ENCODE measurements at places on chromosomes 5 and 9.

DNA sequence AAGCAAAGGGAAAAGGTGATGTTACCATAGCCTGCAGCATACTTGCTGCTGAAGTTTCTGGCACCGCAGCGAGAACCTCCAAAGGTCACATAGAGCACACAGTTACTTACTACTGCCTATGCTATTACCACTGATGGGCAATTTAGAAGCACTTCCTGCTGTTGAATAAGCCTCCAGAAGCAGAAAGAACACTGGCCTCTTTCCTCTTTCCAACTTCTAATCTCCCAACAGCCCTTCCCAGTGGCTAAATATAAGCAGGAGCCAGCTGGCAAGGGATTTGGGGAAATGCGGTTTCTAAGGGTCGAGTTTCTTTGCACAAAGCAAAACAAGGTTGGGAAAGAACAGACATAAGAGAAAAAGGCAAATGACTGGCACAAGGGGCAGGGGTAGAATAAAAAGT is 669.2 kb upstream of the ACO1 start:
- no peak for DNase-seq

DNA sequence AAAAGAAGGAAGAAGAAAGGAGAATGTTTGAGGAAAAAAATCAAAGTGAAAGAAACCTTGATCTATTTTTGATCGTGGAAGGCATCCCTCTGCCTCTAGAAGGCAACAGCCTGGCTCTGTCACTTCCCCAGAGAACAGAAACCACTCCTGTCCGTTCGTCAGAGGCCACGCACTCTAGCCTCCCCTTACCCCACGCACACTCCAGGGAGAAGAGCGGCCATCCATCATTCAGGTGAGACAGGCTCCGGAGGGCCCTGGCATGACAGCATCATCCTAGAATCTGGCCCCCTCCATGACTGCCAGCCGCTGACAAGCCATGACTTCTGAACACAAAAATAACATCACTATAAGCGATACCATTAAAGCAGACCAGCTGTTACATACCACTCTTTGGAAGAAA is 135.8 kb downstream of the ROR2 start:
- no peak for DNase-seq

- DNase-seq, result no peak
These were observed 49.5 kb upstream of the TGFBR1 start for GRCh38 chr9:99055384-99055783.

GRCh38 chr5:119402081-119402480 is 46.3 kb downstream of the TNFAIP8 start:
- no peak for DNase-seq

GRCh38 chr5:77083088-77083487 is 4.0 kb downstream of the ZBED3 start:
- no peak for DNase-seq

GRCh38 chr5:38639377-38640358 is 83.2 kb upstream of the LIFR start:
- DNase-seq, result no peak

- no peak for DNase-seq
These were observed 52.3 kb downstream of the CAST start for GRCh38 chr5:96714450-96714849.

DNA sequence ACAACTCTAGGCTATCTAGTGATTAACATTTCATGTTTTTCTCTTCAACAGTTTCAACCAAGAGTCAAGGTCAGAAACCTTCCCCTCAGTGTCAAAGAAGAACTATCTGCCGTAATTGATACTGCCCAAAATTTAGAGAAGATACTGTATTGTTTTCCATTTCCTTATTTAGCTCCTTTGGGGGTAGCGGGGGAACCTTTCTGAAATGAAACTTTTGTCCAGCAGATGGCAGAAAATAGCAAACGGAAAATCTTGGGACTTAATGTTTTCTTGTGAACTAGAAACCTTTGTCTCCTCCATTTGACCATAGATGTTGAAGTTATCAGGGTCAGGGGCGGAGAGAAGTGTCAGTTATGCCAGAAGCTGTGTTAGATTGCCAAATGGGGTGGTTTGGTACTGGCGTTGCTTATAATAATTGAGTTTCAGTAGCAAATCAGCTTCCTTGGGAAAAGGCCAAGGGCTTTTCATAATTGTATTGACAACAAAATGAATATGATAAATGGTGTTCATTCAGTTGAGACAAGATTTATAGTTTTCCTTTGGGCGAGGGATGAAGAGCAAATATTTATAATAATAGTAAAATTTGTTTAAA is 101.7 kb upstream of the TLX3 start:
- DNase-seq, result peak; percentile 18

DNA sequence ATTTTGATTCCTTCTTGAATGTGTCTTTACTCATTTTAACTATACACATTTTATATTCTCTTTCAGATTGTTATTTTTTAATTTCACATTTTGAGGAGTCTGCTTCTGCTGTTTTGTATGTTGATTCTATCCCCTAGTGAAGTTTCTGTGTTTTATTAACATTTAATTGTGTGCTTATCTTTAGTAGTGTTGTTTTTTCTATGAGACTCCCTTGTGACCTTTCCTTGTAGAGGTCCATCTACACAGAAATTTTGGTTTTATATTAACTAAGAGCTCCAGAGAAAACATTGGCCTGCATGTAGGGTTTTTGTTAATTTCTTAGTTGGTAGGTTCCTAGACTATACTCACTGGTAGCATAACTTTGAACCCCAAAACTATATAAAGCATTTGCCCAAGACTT is 35.4 kb upstream of the IL13 start:
- no peak for DNase-seq

GRCh38 chr5:1416856-1417469 is 28.3 kb downstream of the SLC6A3 start:
- no peak for DNase-seq

GRCh38 chr5:34574936-34575467 is 81.1 kb upstream of the RAI14 start:
- no peak for DNase-seq

DNA sequence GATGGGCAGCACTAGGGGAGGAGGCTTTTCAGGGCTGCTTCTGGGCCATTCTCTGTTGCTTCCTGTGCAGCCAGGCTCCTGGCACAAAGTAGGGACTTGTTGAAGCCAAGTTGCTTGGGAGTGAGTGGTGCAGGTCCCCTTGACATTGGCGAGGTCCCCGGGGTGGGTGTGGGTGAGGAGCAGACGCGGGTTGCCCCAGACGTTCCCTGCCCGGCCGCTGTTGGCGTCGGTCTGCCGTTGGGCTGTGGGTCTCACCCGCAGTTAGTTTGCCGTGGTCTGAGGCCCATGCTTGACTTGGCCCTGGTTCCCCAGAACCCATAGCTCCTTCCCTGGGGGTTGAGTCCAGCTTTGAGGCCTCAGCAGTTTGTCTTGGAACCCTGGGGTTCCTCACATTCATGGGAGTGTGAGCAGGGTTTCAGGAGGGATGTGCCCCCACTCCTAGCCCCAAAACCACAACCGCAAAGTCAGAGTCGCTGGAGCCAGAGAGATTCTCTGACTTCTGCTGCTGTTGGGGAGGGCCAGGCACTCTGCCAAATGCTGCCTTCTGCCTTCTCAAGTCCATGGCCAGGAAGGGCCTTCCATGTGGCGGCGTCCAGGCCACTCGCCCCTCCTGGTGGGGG is 77.5 kb downstream of the RXRA start:
- DNase-seq, result peak; percentile 58

- no peak for DNase-seq
These were observed 6.2 kb downstream of the NOL6 start for GRCh38 chr9:33467526-33467925.

GRCh38 chr5:177183766-177184360 is 50.3 kb downstream of the NSD1 start:
- no peak for DNase-seq

- no peak for DNase-seq
These were observed 58.4 kb upstream of the DAB2IP start for GRCh38 chr9:121593066-121593465.

DNA sequence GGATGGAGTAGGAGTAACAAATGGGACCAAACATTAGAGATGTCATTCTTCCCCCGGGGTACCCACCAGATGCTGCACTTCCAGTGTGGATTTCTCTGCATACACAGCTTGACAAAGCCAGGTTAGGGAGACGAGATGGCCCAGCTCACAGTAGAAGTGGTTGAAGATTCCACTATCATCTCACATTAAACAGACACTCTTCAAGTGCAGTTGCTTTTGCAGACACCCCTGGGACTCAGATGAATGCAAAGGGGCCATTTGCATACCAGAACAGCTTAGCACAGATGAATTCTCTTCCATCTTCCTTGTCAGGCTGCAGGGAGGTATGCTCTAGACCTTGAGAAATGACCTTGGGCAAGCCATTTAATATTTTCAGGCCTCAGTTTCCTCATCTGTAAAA is 12.6 kb upstream of the C5orf58 start:
- no peak for DNase-seq

DNA sequence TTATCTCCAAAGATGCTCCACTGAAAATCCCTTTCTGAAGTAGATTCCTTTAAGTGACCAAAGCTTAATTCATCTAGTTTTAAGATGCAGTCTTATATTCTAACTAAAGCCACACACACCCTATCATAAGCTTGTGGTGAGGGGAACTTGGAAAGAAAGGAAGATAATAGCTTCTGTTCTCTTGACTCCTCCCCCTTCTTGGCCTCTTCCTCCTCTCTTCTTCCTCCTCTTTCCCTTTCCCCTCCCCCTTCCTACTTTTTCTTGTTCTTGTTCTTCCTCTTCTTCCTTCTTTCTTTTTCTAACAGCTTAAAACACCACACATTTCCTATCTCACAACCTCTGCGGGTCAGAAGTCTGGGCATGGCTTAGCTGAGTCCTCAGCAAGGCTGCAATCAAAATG is 23.5 kb downstream of the IL7R start:
- no peak for DNase-seq

GRCh38 chr5:178762960-178763359 is 32.5 kb upstream of the ZNF354A start:
- DNase-seq, result no peak

- no peak for DNase-seq
These were observed 1037.0 kb downstream of the NR2F1-AS1 start for GRCh38 chr5:92544036-92544435.

- DNase-seq, result no peak
These were observed 1.1 kb upstream of the LPAR1 start for GRCh38 chr9:111039231-111039906.

DNA sequence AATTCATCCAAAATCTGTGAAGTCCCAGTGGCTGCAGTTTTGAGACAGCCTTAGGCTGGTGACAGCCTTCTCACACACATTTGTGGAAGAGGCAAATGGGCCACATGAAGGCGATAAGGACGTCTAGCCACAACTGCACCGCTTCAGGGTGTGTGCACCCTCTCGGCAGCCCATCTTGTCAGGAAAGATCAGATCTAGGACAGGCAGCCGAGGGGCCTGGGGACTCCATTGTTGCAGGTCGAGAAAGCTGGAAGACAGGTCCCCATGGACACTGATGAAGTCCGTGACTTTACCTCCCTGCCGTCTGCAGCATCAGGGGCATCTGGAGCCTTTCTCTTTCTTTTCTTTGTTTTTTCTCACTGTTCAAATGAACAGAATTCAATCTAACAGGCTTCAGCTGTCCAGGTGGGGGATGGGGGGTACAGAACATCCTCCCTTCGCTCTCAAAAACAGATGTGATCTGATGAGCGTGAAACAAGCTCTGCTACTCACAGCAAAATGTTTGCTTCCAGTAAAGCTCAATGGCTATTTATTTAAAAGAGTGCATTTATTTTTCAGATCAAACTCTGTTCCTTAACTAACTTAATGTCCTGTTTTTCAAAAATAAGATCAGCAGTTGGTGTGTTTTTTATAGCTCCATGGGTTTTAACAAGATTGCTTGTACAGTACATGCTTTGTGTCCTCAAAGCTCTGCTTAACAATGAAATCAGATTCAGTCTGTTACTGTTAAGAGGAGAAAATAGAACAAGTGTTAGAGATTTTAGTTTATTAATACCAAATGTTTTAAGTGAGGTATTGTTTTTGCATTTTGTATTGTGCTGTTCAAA is 111.8 kb upstream of the OTULINL start:
- DNase-seq, result no peak

DNA sequence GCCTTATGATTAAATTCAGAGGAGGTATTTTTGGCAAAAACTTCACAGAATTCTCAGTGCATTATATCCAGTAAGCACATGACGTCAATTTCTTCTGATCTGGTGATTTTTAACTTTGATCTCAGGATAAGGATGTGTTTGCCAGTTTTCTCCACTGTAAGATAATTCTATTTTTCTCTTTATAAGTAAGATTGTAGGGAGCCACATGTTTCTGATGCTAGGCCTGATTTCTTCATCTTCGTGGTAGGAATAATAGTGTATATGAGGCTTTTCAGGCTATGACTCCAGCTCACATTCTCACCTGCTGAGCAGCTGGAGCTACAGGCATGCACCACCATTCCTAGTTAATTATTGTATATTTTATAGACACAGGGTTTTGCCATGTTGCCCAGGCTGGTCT is 32.1 kb upstream of the LMNB1 start:
- no peak for DNase-seq

DNA sequence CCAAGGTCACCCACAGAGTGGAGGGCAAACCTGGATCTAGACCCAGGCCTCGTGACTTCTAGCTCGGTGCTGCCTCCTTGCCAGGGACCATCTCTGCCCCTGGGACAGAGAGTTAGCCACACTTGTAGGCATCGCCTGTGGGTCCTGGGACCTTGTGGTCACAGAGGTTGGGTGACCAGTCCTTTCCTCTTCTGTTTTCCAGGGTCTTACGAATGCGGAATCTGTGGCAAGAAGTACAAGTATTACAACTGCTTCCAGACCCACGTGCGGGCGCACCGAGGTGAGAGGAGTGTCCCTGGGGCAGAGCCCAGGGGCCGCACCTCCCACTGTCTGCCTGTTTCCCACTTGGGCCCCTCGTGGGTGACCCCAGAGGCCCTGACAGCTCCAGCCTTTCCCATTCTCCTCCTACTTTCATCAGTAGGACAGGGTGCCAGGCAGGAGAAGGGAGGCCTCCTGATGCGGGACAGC is 76.3 kb downstream of the AMBP start:
- DNase-seq, result no peak

DNA sequence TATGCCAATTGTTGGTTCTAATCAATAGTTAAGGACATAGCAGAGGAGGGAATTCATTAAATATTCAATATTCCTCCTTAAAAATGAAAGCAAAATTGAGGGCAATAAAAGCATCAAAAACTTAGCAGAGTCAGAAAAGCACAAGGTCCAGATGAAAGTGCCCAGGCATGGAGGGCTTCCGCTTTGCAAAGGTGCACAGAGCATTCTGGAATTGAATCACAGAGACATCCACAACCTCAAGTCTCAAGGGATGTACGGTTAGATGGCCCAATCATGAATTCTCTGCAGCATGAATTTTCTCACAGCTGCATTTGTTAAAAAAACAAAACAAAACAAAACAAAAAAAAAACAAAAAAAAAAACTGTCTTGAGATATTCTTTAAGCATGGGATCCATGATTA is 253.7 kb downstream of the SPOCK1 start:
- DNase-seq, result no peak

DNA sequence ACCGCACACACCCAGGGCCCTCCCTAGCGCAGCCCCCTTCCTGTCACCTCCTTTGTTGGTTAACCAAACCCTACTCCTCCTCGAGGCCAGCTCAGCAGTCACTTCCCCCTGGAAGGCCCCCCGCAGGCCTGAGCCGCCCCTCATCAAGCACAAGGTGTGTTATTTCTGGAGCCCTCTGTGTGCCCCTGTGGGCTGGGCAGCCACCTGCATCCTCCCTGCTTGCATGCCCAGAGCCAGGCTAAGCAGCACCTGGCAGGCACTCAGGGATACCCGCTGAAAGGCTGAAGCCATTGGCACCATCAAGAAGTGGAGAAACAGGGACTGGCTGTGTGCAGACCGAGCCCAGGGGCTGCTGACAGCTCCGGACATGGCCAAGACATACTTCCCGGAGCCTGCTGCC is 121.8 kb downstream of the ZNF354C start:
- no peak for DNase-seq
